ENCODE measurements at places on chromosomes 2 and 18. TPM values are rescaled to one million over a fixed set of nuclear protein-coding genes. Genes with fewer than 3 reads are reported as not detected.

The DAPL1 gene
- not detected for total RNA-seq

The PPP3R1 gene
- 53.5 TPM for total RNA-seq

The ZNF804A gene
- total RNA-seq: 2.3 TPM

The PLA2R1 gene
- not detected for total RNA-seq

The SMYD5 gene
- 35.7 TPM for total RNA-seq

The HRH4 gene
- total RNA-seq: not detected

The SAG gene
- 0.04 TPM for total RNA-seq

The DNAH6 gene
- total RNA-seq: 0.82 TPM

The IL1R1 gene
- total RNA-seq: not detected

The SLC9A4 gene
- total RNA-seq: 0.05 TPM

The SCN9A gene
- total RNA-seq: not detected

- DNase-seq: no peak
Observed at GRCh38 chr2:97749581-97749980, 36.2 kb downstream of the ZAP70 start.

DNA sequence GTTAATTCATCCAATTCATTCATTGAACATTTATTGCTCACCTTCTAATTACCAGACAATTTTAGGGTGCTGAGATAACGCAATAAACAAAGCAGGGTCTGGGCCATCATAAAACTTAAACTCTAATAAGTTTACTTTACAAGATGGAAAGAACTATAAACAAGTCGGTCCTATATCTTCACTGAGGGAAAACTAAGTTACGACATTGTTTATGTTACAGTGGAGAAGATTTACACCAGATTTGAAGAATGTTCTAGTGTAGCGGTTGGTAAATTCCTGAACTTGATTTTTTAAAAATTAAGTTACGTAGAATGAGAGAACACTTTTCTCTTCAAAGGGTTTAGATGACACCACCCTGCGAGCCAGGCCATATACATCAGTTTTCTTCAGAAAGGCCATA lies 20.7 kb upstream of the FRZB start:
- no peak for DNase-seq

- no peak for DNase-seq
Observed at GRCh38 chr2:221170548-221170947, 401.6 kb downstream of the EPHA4 start.

DNA sequence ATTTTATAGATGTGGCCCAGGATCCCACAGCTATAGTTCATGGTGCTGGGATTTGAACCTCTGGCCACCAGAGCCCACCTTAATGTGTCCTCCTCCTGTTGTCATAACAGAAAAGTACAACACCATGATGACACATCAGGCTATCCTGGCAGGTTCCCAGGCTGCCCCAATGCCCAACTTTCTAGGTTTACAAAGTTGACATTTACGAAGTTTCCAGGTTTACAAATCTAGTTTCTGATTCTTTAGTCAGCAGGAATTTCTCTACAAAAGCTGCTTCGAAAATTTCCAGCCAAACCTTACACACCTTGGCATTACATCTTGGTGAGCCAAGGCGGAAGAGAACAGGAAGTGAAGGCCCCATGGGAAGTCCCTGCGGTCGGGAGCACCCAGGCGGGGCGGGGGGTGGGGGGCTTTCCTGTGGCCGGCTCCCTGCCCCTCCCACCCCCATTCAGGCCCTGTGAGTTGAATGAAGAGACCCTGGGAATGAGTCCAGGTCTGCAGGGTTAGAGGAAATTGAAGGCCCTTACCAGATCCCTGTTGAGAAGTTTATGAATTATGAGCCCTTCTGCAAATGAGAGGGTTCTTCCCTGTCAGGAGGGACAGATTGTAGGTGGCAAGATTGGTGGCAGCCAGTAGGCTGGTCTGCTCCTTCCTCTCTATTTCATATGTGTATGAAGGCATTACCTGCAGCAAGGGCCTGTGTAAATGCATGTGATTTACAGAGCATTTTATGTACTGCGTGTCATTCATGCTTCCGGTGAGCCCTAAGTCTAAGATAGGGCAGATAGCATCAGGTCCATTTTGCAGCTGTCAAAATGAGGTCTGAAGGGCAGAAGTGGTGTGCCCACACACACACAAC lies 11.1 kb upstream of the IL1RN start:
- peak; percentile 28 for DNase-seq

GRCh38 chr18:13433125-13433524 lies 214.6 kb downstream of the LDLRAD4 start:
- DNase-seq: no peak

DNA sequence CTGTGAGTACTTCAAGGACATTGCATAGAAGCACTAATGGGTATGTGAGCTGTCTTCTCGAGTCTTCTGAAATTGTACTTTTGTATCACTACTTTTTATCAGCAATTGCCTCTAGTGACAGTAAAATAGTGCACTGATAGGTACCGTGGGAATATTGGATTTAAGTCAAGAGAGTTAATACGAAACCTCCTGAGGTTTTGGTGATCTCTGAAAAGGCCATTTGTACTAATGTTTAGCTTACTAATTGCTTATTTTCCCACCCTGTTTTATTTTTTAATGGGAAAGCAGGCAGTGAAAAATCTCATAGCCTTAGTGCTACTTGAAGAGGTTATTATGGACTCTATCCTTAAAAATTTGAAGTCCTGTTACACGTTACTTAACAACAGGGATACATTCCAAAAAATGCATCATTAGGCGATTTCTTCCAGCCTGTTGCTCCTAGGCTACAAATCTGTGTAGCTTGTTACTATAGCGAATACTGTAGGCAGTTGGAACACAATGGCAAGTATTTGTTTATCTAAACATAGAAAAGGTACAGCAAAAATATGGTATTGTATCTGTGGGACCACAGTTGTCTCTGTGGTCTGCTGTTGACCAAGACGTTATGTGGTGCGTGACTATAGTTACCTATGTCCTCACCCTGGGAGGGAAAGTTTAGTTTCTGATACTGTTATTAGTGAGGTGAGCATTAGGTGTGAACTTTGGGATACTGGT lies 65.9 kb downstream of the CAB39 start:
- DNase-seq: no peak

- DNase-seq: no peak
Observed at GRCh38 chr2:3145471-3146021, 232.1 kb downstream of the EIPR1 start.

GRCh38 chr2:84496386-84496785 lies 19.9 kb upstream of the DNAH6 start:
- DNase-seq: no peak

DNA sequence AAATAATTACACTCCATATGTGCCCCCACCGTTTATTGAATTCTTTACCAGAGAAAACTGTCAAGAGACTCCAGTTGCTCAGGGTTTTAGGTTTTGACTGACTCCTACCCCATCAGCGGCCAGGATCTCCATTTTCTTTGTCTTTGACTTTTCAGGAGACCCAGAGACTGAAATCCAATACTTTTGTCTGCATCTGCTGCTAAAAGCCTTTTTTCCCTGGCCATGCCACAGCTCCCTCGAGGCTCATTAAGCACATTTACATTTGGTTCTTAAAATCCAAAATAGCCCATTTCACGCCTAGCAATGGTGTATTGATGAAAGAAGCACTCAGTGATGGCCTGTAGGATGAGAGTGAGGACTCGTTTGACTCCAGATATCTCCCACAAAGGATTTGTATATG lies 332.6 kb upstream of the ACVR2A start:
- DNase-seq: no peak

GRCh38 chr2:38835990-38836389 lies 39.7 kb downstream of the DHX57 start:
- DNase-seq: no peak

DNA sequence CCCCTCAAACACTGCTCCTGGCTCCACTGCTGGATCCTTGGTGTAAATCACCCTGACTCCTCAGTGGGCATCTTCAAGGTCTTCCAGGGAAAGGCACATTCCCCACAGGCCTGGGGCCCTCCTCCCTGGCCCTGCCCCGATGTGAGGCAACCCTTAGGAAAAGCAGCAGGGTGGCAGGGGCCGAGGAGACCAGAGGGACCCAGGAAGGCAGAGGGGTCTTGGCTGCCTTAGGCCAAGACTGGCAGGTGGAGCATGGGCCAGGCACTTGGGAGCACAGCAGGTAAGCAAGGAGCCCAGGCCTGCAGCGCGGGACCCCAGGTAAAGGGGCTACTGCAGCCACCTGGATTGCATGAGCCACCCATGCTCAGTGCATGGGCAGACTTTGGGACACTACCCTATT lies 96.9 kb downstream of the GYPC start:
- DNase-seq: no peak

DNA sequence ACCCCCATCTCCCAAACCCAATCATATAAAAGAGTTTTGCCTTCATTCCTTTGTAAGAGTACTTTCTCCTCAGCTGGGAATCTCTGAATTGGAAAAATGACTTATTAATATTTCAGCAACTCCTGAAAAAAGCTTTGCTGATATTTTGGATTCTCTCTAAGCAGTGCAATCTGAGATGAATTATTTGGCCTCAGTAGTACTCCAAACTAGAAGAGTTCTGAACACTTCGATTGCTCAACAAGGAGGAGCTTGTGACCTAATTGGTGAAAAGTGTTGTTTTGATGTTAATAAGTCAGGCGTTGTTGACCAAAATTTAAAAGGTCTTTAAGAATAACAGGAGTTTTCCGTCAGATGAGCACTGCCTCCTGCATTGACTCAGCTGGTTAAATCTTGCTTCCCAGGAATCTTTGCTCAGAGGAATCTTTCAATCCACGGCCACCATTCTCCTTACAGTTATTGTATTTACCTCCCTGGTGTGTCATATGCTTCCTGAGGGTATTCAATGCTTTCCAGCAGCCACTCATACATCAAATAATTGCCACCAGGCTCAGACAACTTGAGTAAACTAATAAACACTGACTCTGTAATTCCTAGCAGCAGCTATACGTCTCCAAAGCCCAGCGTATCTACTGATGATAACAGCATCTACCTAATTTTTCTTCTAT lies 24.5 kb upstream of the LIPG start:
- DNase-seq: no peak

DNA sequence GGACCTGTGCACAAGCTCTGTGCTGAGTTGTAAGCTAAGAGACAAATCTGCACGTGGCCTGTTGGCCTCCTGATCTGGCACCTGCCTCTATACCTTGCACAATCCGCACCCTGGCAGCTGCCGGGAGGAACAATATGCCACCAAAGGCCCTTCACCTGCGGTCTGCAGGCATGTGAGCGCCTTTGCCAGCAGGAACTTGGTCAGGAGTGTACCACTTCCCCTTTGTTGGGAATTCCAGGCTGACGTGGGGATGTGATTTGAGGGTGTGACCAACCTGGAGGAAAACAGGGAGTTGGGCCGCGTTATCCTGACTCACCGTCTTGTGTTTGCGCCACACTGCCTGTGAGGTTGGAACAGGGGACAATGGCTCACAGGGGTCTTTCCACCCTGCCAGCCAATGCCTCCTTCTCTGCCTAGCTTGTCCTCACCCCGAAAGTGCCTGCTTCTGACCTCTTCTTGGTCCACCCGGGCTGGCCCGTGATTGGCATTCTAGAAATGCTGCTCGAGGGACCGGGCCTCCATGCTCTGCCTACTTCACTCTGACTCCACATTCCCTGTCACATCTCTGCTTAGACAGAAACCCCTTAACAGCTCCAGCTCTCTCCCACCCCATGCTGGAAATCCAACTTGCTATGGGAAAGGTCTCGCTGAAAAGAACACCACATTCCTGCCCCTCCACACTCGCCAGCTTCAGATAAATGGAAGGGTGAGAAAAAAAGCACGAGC lies 67.1 kb upstream of the MAP4K4 start:
- no peak for DNase-seq

- no peak for DNase-seq
Observed at GRCh38 chr18:40079786-40080185, 1875.2 kb upstream of the PIK3C3 start.

DNA sequence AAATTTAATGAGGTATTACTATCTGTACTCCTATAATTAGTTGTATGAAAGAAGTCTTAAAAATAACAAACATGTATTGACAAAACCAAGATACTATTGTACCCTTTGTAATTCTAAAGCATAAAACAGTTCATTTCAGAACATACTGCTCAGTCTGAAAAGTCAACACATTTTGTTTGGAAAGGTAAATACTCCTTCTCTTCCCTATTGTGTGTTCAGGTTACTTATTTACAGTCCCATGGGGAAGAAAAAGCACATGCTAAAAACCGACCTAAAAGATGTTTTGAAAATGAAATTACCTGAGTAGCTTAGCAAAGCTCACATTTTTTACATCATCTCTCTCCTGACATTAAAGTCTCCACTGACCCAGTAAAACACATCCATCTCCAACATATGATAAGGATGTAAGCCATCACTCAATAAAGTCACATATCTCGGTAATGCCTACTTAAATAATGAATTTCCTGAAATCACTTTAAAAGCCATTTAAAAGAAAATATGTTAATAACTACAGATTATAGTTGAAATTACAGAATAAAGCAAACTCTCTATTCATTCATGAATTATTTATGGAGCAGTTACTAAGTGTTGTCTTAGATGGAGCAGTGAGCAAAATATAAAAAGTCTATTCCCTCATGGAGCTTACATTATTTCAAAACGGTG lies 75.6 kb upstream of the FZD5 start:
- no peak for DNase-seq

DNA sequence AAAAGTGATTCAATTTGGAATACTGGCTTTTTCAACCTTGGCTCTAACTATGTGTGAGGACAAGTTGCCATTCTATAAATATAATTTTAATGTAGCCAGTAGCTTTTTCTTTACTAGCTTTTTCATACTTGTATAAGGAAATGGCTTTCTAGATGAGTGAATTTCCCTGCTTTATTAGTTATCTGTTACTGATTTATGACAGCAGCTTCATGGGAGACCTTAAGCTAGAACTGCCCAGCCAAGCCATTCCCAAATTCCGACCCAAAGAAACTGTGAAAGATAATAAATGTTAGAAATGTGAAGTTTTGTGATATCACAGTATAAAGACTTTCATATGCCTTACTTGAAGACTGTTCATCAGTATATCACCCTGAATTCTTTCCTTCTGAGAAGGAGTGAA lies 32.3 kb downstream of the BABAM2 start:
- DNase-seq: no peak

- no peak for DNase-seq
Observed at GRCh38 chr2:218005028-218005427, 2.2 kb upstream of the TNS1 start.

GRCh38 chr2:75577280-75577679 lies 16.5 kb upstream of the EVA1A start:
- DNase-seq: no peak

DNA sequence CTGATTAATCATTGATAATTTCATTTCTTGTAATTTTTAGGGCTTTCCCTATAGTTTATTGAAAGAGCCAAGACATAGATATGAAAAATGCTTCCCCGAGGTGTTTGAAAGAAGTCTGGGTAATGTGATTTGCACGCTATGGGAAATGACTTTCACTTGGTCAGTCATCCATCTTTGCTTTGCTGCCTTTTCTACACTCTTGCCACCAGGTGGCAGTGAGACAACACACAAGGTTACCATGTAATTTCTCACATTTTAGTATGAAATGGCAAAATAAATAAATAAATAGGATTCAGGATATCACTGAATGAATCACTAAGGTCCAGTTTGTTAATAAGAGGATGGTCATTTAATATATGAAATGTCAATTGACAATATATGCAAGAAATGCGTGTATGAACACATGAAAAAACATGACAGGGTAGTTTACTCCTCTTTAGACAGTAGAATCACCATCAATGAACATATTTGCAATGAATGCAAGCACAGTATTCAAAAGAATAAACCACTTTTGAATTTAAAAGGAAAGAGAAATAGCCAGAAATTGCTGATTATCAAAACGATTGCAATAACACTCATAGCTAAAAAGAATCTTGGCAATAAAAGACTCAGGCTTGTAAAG lies 52.2 kb upstream of the KCNH7 start:
- no peak for DNase-seq

GRCh38 chr2:241410739-241411176 lies 54.7 kb downstream of the FARP2 start:
- no peak for DNase-seq

- no peak for DNase-seq
Observed at GRCh38 chr18:55864281-55864680, 276.3 kb upstream of the TCF4 start.
